IMR-90 (cell line): ENCODE measurements at places on chromosomes 2 and 18.

DNA sequence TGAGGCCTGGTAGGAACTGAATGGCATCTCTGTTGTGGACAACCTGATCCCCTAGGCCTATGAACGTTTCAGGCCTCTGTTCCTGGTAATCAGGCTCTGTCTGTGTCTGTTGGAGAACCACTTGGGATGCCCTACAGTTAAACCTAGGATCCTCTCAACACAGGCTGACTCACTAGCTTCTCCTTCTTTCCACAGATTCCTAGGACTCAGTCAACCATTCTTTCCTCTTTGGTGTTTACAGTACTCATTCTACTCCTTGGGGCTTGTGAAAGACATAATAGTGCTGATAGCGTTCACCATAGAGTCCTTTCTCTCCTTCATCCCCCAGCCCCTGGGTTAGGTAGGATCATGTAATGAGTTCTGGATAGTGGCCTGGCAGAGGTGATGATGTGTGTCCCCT lies 544.3 kb downstream of the METTL4 start:
- DNase-seq, result no peak

DNA sequence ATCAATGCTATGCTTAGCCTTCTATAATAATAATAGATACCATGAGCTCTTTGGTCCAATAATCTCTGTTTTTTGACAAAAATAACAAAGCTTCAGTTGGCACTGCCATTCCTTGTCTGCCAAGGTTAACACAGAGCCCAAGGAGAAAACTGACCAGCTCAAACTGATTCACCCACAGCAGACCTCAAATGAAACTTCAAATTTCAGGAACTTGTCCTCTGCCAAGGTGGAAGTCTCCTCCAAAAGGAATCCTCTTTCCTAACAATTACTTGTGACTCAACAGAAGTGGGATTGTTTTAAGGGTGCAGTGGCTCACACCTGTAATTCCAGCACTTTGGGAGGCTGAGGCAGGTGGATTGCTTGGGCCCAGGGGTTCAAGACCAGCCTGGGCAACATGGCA lies 12.1 kb downstream of the AAK1 start:
- DNase-seq, result no peak

DNA sequence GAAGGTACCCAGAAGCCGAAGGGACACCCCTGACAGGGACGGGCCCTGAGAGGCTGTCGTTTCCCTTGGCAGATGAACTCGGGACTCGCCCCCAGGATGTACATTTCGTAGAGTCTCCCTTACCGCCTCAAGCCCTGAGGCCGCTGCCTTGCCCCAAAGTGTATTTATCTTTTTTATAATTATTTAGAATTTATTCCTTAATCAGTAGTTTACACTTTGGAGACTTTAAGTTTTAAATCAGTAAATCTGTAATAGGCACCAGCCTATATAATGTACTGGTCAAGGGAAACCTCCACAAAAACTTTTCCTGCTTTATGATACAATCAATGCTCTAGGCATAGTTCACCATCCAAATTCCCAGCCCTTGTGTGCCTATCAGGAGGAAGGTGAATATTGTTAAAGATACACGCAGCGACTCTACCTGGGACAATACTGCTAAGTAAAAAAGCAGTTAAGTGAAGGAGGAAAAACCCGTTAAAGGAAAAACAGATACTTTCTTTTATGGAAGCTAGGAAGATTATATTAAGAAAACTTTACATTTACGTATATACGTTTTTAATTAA lies 848 bp downstream of the VRK2 start:
- DNase-seq, result no peak

DNA sequence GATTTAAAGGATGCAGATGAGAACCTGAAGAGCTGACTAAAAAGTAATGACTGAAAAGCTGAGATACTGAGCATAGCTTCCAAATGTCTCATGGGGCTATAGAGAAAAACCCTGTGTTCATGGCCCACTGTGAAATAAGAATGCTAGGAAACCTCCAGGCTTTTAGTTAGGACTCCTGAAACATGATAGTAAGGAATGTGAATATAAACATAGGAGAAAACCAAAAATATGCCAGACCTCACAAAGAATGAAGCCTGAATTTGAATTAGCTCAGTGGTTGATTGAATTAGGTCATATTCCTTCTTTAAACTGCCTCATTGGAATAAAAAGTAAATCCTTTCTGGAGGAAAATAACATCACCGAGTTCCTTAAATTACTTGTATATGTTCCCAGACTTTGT lies 194.5 kb upstream of the NXPH2 start:
- no peak for DNase-seq

GRCh38 chr2:230362030-230362691 lies 35.2 kb downstream of the SP140L start:
- no peak for DNase-seq

DNA sequence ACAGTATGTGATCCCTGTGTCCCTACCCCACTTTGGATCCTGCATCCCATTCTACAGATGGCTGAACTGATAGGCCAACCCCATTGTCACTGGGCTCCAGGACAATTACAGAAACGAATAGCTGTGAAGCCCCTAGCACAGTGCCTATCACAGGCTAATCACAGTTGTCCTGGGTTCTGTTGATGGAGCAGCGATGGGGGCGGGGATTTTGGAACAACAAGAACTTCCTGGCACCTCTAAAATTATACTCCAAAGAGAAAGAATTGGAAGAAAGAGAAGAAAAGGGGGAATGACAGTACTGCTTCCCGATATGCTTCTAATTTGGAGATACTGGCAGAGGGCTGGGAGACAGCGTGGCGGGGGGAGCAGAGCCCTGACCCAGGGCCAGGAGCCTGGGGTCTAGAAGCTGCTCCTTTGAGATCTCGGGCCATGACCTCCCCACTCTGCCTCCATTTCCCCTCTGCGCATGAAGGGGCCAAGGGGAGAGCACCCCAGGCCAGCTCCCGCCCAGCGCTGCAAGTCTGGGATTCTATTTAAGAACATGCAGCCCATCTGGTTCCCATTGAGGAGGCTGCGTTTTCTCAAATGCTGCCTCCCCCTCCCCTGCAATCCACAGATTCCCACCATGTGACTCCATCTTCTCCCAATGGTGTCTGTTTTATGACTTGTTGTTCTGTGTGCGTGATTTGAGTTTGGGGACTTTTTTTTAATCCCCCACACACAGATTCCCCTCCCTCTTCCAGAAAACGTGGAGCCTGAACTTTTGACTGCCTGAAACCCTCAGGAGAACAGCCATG lies 202.7 kb downstream of the CYP26B1 start:
- DNase-seq, result no peak

DNA sequence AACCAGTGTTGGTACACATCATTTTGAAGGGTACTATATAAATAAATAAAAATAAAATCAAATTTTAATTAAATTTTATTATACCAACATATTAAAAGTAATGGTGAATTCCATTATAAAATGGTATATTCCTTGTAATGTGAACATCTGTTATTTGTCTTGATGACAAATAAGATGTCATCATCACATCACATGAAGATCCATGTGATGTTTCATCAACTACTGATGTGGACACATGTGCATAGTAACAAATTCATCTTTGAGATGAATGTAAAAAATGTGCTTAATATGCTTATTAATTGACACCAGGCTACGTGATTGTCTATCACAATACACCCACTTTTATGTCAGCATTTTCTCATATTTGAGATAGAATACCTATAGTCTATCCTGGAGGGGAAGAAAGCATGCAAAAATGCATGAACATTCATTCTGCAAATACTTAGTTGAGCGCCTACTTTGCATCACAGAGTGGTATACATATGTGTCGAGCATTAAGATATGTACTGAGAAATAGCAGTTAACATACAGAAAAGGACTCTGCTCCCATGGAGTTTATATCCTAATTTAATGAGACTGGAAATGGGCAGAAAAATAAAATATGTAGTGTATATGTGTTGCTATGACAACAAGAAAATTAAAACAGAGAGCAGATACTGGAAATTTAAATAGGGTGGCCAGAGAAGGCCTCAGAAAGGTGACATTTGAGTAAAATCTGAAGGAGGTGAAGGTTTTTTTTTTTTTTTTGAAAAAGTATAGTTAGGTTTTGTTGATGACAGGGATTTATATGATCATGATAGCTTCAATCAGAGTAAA lies 281.1 kb downstream of the ARHGAP15 start:
- no peak for DNase-seq

- DNase-seq, result peak; percentile 10
Measured at GRCh38 chr18:36130039-36130831, 536 bp downstream of the ELP2 start.

GRCh38 chr2:36618381-36618780 lies 20.4 kb upstream of the FEZ2 start:
- peak; percentile 82 for DNase-seq

DNA sequence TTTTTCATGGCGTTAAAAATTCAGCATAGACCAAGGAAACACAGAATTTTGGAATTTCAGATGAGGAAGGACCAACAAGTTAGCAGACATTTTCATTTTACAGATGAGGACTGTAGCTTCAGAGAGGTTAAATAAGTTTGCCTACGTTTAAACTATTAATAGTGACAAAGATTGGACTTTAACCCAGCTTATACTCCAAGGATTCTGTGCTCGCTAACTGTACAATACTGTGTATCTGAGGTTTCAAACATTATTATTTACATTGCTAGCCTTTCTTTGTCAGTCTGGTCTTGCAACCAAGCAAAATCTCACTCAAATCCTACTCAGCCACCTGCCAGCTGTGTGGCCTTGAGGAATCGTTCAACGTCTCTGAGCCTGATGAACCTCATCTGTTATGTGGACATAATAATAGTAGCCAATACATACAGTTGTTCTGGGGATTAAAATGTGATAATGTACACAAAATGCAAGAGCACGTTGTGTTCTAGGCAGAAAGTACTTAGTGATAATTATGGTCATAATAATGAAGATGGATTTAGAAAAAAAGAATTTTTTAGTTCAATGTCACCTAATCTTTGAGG lies 462.4 kb upstream of the TRIB2 start:
- DNase-seq, result no peak

DNA sequence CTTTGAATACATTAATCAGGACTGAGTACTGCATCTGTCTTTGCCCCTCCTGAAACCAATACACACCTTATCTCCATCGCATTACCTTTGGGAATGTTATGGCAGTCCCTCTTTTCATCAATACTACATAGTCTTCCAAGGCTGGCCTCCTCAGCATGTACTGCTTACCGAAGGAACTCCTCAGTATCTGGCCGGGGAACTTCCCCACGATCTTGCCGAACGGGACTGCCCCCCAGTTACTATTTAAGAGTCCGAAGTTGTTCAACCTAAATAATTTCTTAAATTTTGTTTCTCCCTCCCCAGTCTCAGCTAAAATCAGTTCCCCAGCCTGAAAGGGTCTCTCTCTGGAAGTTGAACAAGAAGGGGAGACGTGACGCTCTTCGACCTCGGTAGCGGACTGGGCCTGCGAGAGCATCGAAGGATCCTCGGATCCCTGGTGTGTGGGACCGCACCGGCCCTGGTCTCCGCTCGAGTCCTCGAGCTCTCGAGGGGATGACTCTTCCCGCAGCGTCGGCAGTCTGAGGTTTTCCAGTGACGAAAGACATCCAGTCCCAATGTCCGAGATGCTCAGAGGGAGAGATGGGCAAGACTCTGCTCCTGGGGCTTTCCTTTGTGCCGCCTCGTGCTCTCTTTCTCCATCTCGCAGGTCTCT lies 489 bp downstream of the TRMT61B start:
- DNase-seq, result no peak
